Stimulated activated CD8-positive, alpha-beta memory T cell treated with anti-CD3 and anti-CD28 coated beads, Interleukin-15, amount 100 ng/mL, for 24 hours (primary cell): ENCODE measurements at places on chromosomes 1 and 21.

- no peak for DNase-seq
Measured at GRCh38 chr1:101587741-101588140, 350.9 kb downstream of the S1PR1 start.

GRCh38 chr1:200530623-200531261, 89.8 kb downstream of the KIF14 start:
- DNase-seq = no peak

GRCh38 chr1:37567023-37567422, 10.3 kb downstream of the DNALI1 start:
- DNase-seq = no peak

DNA sequence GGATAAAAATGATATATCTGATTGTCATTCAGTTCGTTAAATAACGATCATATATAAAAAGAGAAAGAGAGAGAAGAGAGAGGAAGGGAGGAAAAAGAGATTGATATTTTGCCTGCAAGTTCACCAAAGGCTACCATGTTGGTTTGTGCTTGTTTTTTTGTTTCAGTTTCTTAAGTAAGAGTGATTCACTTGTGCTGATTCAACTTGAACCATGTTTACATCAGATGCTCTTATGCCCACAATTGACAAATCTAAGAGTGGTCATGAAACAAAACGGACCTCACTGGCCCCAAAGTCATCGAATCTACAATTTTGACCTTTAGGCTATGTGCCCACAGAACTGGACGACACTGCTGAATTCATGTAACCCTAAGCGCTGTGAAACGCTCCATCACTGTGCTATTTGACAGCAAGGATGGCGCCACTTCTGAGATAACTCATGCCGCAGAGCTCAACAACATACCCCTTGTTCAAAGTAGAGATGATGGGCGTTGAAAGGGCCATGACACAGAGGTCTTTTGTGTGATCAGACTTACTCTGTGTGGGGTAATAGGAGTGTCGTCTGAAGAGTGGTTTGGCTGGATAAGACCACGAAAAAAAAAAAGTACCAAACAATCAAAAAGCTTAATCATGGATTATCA, 481.4 kb downstream of the SETD4 start:
- no peak for DNase-seq

DNA sequence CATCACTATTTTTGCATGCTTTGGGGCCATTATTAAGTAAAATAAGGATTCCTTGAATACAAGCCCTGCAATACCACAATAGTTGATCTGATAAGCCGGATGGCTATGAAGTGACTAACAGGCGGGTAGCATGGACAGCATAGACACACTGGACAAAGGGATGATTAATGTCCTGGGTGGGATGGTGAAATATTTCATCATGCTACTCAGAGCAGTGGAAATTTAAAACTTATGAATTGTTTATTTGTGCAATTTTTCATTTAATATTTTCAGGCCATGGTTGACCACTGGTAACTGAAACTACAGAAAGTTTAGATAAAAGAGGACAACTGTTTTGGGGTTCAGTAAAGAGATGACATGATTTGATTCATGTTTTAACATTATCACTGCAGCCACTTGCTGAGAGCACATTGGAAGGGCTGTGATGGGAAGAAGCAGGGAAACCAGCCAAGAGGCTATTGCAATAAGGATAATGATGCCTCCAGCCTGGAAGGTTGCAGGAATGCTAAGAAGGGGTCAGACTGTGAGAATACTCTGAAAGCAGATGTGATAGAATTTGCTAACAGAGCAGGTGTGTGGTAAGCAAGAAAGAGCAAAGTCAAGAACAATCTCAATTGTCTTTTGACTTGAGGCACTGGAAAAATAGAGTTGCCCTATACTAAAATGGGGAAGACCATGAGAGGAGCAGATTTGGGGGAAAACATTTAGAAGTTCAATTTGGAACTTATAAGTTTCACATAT, 62.5 kb upstream of the TNFSF4 start:
- no peak for DNase-seq

GRCh38 chr1:224380003-224380402, 23.3 kb downstream of the CNIH4 start:
- no peak for DNase-seq

- no peak for DNase-seq
Measured at GRCh38 chr1:161119092-161119903, 1.4 kb downstream of the NIT1 start.

GRCh38 chr1:115865704-115866380, 24.9 kb upstream of the NHLH2 start:
- DNase-seq = no peak

DNA sequence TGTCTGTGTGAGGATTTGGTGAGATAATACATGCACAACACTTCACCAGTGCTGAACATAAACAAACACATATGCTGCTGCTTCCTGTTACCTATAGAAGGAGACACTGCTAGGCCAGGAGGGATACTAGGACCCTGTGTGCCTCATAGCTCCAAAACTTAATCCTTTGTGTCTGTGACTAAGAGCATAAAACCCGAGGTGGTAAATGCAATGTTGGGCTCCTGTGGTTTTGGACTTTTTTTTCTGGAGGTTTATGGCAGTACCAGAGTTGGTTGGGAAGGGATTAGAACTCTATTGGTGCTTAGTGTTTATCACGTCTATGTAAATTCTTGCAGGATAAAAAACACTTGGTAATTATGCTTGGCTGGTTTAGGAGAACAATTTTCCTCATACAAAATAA, 122.9 kb downstream of the NUF2 start:
- no peak for DNase-seq

GRCh38 chr1:38508232-38508631, 351.3 kb downstream of the RRAGC start:
- no peak for DNase-seq

DNA sequence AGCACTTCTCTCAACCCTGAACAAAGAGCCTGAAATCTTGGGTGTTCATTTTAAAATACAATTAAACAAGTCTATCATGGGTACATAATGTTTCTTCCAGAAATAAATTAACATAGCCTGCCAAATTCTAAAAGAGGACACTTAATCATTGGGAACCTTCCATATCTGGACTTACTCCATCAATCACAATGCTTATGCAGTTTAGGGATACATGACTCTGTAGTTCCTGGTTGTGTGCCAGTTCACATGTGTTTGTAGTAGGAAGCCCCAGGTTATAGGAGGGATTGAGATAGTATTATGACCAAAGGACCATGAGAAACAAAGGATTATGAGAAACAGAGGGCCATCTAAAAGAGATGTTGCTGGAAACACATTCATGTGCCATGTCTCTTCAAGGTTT, 19.1 kb upstream of the DAB1 start:
- no peak for DNase-seq

DNA sequence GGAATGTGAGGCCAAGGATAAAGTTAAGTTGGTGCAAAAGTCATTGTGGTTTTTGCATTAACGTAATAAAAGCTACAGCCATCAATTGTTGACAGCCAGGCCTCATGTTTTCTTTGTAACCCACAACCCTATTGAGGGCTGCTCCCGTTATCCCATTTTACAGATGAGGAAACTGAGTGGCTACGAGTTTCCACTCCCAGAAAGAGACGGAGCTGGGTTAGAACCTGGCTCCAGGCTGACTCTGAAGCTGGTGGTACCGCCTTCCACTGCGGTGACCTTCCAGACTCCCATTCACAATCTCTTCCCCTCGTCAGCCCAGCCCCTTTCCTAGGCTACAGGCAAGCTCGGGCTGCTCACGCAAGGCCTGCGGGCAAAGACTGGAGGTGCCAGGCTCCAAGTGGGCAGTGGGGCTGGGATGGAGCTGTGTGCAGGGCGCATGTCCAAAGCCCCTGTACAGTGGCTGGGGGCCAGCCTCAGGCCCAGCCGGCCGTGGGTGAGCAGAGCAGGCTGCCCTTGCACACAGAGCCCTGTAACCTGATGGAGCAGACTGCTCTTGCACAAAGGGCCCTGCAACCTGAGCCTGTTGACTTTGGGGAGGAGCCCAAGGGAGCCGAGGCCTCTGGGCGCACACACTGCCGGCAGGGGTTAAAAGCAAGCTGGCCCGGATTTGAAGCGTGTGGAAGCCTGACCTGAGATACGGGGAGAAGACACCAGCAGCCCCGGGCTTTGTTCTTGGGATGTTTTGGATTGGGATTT, 97.4 kb upstream of the TMPRSS2 start:
- no peak for DNase-seq

GRCh38 chr1:109621379-109622136, 1.9 kb downstream of the AMPD2 start:
- no peak for DNase-seq

GRCh38 chr21:45548711-45549491, 6.7 kb upstream of the SLC19A1 start:
- no peak for DNase-seq
